ENCODE measurements at places on chromosomes 4 and X.
A peak's percentile ranks its signal among the peaks of the same experiment; 100 is the strongest.

GRCh38 chr4:16914208-16914607 lies 15.8 kb upstream of the LDB2 start:
- peak; percentile 24 for DNase-seq

DNA sequence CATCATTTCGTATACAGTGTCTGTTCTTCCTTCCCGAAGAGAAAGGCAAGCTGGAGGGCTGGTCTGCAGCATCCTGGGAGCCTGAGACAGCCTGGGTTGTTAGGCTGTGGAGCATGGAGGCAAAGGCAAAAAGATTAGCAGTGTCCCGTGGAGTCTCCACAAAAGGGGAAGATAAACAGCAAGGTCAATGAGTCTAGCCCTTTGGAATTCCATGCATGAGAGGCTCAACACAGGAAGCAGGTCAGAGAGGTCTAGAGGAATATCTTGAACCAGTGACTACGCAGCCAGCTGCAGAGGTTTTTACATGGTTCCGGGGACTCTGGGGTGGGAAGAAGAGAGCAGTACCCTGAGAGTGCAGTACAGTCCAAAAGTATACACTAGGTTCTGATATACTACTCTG lies 12.2 kb upstream of the MCF2 start:
- peak; percentile 53 for DNase-seq

GRCh38 chr4:120139392-120139791 lies 72.7 kb upstream of the MAD2L1 start:
- DNase-seq: no peak

GRCh38 chrX:104568304-104568915 lies 2.4 kb downstream of the IL1RAPL2 start:
- peak; percentile 6 for DNase-seq

DNA sequence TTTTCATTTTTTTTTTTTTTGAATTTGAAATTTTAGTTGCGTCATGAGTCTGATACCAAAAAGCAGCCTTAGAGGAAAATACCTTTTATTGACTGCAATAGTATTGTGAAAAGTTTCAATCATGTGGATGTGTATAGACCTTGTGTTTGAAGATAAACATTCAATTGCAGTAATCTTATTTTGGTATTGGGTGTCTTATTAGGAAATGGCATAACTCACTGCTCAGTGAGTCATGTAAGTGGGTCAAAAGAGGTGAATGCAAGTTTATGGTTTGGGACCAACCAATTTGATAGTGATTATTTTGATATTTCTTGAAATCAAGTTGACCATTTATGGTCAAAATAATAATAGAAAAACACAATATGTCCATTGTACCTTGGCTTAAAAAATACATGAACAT lies 627.8 kb upstream of the SLIT2 start:
- no peak for DNase-seq

DNA sequence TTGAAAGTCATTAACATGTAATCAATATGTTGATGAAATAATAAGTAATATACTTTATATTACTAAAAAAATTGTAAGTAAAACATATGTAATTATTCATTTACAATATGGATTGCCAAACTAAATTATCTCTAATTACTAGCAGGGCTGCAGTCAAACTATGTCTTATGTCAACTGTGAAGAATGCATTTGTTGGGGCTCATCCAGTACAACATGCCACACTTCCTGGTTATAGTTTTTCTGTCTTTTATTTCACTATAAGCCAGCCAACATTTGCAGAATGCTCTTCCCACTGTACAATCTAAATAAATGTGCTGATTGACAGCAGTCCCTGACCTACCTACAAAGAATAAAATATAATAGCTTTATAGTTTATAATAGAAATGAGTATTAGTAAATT lies 975.4 kb upstream of the NDST4 start:
- DNase-seq: no peak

DNA sequence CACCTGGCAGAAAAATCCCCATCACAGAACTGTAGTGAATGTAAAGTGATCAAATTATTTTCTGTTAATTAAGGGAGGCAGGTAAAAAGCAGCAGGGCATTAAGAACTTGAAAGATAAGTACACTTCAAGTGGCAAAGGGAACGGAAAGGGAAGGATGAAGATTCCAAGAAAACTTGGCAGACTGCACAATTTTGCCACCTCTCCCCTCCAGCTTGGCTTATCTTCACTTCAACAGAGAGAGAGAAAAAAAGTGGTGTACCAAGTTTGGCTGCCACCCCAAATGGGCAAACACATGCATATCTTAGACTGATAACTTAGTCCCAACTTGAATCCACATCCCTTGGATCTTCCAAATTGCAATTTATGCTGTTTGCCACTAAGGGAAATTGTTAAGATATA lies 598.1 kb upstream of the ACTRT1 start:
- DNase-seq: no peak

GRCh38 chr4:256492-256891 lies 48.8 kb downstream of the ZNF732 start:
- no peak for DNase-seq

DNA sequence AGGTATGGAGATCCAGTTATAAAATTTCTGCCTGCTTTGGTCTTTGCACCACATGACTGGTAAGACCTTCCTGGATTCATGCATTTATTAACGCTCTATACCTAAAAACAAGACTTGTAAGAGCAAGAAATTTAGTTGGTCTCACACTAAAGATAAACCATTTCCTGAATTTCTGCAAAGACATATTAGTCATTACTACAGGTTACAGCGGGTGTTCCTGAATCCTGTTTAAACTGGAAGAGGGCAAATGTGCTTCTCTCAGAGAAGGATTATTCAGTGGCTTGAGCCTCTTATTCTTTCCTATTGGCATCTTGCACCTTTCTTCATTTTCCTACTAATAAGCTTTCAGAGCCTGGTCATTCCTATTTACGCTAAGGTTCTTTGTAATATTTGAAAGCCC lies 397.6 kb upstream of the TENM3 start:
- no peak for DNase-seq

GRCh38 chr4:182548156-182548555 lies 305.0 kb downstream of the TENM3 start:
- DNase-seq: no peak

DNA sequence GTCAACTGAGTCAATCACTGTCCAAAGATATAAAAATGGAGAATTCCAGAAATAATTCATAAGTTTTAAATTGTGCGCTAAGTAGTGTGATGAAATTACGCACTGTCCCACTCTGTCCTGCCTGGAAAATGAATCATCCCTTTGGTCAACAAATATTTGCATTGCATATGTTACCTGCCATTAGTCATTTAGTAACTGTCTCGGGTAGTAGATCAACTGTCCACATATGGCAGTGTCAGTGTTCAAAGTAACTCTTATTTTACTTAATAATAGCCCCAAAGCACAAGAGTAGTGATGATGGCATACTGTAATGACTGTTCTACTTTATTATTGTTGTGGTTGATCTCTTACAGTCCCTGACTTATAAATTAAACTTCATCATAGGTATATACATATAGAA lies 3.4 kb downstream of the YTHDC1 start:
- DNase-seq: no peak

DNA sequence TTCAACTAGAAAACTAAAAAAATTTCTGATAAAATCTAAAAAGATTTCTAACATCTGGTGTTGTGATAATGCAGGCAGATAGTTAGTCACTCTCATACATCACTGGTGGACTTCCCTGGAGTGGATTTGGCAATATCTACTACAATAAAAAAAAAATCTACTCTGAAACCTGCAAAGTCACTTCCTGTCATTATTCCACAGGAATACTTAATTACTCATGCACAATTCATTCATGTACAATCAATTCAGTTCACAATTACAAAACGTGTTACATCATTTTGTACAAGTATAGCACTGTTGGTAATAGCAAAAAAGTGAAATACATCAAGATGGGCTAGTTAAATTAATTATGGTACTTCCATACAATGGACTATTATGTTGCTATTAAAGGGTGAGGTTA lies 16.5 kb upstream of the RHOH start:
- DNase-seq: no peak

DNA sequence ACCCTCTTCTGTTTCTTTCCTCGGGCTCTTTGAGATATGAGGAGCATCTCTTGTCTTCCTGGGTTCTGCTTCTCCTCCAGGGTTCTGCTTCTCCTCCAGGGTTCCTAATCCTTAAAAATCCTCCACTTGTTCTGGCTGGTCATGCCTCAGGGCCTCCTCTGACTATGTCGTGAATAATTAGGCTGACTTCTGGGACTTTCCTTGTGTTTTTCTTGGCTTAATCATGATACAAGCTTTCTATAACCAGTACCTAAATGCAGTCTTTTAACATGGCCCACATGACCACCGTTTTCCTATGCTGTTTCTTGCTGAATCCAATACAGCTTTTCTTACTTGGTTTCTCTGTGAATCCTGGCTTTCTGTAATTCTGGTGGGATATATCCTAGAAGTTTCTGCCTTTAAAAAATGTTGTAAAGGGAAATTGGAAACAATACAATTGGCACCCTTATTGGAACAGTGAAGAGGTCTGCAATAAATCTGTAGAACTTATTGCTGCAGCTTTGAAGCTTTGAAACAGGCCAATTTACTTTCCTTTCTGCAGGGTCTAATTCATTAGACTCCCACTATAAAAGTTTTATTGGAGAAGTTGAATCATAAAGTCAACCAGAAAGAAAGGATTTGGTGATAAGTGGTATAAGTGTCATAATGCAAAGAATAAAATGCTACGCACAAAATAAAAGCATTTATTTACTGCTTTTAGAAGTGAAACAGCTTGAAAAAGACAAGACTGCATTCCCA lies 213.1 kb downstream of the UGT8 start:
- no peak for DNase-seq

- DNase-seq: no peak
Measured at GRCh38 chr4:102511830-102512605, 10.9 kb downstream of the NFKB1 start.

GRCh38 chr4:102616636-102617035 lies 115.5 kb downstream of the NFKB1 start:
- DNase-seq: peak; percentile 51

DNA sequence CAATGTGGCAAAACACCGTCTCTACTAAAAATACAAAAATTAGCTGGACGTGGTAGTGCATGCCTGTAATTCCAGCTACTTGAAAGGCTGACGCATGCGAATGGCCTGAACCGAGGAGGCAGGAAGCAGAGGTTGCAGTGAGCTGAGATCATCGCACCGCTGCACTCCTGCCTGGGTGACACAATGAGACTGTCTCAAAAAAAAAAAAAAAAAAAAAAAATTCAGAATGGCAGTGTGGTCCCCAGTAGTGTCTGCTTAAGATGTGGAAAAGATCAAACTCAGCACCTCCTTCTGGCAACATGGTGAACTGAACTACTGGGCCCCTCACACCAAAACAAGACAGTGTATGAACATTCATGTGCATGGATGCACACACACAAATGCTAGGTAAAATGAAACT lies 32.2 kb downstream of the SMS start:
- DNase-seq: no peak

DNA sequence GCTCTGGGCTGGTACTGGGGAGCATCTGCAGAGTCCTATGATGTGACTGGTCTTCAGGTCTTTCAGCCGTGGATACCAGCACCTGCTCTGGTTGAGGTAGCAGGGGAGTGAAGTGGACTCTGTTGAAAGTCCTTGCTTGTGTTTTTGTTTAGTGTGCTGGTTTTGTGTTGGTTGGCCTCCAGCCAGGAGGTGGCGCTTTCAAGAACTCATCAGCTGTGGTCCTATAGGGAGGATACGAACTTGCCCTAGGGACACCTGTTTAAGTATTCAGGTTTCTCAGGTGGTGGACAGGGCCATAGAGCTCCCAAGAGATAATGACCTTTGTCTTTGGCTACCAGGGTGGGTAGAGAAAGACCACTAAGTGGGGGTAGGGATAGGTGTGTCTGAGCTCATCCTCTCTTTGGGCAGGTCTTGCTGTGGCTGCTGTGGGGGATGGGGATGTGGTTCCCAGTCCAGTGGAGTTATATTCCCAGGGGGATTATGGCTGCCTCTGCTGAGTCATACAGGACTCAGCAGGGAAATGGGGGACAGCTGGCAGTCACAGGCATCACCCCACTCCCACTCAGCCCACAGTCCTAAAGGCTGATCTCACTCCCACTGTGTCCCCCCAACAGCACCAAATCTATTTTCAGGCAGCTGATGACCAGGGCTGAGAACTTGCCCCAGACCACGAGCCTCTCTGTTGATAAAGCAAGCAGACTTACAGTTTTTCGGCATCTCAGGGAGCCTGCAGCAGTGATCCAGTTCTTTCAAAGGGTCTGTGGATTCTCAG lies 24.1 kb downstream of the MSMO1 start:
- no peak for DNase-seq

DNA sequence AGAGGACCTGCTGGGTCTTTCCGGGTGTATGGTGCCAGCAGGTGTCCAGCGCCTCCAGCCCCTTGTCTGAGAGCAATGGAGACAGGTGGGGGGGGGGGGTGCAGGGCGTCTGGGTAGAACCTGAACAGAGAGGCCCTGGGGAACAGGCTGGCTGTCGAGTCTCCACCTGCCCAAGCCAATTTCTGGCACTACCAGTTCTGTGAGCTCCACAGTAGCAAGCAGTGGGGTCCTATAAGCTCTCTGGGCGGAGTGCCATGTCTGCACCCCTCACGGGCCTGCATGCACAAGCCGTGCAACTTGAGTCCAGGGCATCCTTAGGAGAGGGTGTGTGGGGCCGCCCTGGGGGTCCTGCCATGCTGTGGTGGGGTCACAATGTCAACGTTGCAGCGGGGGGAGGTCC lies 10.1 kb upstream of the FGFR3 start:
- DNase-seq: no peak

DNA sequence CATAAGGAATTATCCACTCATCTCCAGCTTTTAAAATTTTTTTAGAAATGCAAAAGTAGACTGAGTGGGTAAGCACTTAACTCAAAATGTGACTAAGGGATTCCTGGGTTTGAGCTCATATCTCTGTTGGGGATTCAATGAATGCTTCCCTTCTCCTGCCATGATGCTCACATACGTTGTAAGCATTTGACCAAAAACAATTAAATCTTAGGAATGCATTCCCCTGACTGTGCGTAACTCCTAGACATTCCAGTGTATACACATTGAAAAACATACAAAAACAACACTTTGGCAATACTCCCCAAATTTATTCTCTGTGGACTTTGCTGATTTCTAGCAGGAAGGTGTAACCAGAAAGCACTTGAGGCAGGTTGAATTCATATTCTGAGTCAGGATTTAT lies 29.8 kb downstream of the SPANXA2 start:
- no peak for DNase-seq

DNA sequence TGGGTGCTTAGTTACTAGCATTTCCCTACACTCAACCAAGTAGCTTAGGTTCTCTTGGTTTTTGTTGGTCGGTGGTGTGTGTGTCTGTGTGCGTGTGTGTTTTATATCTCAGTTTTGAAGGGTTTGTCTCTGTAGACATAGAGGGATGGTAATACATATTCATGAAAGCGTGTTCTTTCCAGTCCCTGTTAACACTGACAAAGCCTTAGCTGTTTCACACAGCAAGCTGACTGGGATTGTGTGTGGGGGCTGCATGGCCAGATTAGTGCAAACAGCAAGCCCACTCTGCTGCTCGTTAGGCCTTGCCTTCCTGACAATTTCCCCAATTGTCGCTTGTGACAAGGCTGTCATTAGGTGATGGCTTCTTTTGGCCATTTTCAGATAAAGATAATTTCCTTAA lies 43.9 kb downstream of the ALPK1 start:
- DNase-seq: peak; percentile 44

- no peak for DNase-seq
Measured at GRCh38 chr4:23814996-23815660, 74.7 kb downstream of the PPARGC1A start.

Measured in neural progenitor cell (in vitro differentiated cells).